ENCODE measurements at places on chromosomes 1 and 21. TPM values are rescaled to one million over a fixed set of nuclear protein-coding genes. Genes with fewer than 3 reads are reported as not detected.

DNA sequence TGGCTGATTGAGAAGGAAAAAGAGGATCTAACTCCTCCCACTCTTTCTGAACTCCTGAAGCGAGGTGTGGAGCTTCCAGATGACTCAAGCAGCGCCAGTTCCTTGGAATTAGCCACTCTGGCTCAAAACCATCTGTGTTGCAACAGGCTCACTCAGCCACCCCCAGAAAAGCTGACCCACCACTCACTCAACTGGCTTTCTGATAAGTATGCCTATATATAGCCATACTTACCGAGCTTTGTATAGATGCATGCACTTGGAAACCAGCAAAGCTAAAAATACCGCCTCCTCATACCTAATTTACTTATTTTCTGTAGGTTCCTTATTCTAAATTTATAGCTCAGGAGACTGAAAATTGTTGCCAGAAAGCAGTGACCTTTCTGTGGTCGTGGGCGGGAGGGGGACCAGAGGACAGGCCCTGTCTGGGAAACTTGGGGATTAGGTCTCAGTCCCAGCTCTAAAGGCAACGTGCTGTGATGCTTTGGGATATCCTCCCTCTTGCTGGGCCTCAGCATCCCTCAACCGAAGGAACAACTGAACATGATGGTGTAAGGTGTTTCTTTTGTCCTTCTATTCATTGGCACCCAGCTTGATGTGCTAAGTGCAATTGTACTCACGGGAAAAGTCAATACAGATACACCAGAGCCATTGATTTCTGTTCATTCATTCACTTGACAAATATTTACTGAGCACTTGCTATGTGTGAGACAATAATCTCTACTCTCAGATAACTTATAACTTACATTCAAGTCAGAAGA, 65.7 kb downstream of the NENF start:
- peaks cover 4% of the 10 kb centered on the region for H3K4me1 ChIP-seq
- DNase-seq: peak; percentile 23
- H3K36me3 ChIP-seq: no peaks in the 10 kb centered on the region
- H3K4me3 ChIP-seq: no peak overlapping the region
- no peaks in the 10 kb centered on the region for H3K27me3 ChIP-seq
- H3K27ac ChIP-seq: peak overlapping the region; percentile 6

- no peak for DNase-seq
- no peaks in the 10 kb centered on the region for H3K4me1 ChIP-seq
- H3K27ac ChIP-seq: no peak overlapping the region
- H3K27me3 ChIP-seq: no peaks in the 10 kb centered on the region
These were observed 89.2 kb upstream of the MARK1 start for GRCh38 chr1:220438741-220439140.

- peaks cover 4% of the 10 kb centered on the region for H3K4me1 ChIP-seq
- no peak for DNase-seq
- H3K36me3 ChIP-seq: no peaks in the 10 kb centered on the region
- H3K27ac ChIP-seq: no peak overlapping the region
- no peak overlapping the region for H3K4me3 ChIP-seq
These were observed 5.1 kb downstream of the NT5C1A start for GRCh38 chr1:39666772-39667171.

The CRNN gene
- not detected for total RNA-seq

GRCh38 chr1:2431518-2431917, 19.2 kb upstream of the PEX10 start:
- no peak for DNase-seq
- H3K27me3 ChIP-seq: peaks cover 4% of the 10 kb centered on the region
- H3K36me3 ChIP-seq: no peaks in the 10 kb centered on the region
- H3K4me3 ChIP-seq: no peak overlapping the region
- H3K27ac ChIP-seq: no peak overlapping the region
- H3K4me1 ChIP-seq: no peaks in the 10 kb centered on the region

GRCh38 chr1:221263831-221264767, 384.9 kb downstream of the HLX start:
- H3K27ac ChIP-seq: no peak overlapping the region
- H3K4me1 ChIP-seq: no peaks in the 10 kb centered on the region
- H3K4me3 ChIP-seq: no peak overlapping the region

DNA sequence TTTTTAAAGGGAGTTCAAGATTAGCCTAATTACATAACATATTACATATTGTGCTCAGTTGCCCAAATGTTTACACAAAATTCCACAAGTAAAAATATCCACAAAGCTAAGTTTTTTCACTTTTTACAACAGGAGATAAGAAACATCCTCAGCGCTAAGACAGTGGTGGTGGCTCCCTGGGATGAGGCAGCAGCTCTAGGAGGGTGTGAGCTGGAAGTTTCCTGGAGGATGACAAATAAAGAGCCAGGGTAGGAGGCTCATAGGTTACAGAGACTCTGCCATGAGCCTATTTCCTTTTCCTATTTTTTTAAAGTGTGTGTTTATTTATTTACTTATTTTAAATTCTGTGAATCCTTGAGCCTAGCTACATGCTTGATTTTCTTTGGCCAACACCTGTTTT, 91.7 kb downstream of the COL24A1 start:
- H3K27me3 ChIP-seq: no peaks in the 10 kb centered on the region
- no peaks in the 10 kb centered on the region for H3K4me1 ChIP-seq
- H3K4me3 ChIP-seq: no peak overlapping the region
- no peak for DNase-seq

The AIRE gene
- not detected for total RNA-seq

DNA sequence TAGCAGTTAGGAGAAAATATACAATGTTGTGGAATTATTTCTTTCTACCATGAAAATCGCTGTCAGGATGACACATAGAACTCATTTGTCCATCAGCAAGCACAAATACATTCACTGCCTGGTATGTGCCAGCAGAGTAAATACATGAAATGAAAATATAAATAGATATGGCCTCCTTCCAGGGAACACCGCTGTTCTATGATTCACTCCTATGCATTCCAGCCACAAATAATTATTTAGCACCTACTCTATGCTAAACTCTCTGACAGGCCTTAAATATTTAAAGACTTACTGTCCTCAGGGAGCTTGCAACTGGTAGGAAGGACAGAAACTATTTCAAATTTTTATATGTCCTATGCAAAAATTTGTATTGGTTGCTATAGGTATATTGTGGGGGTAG, 975.0 kb upstream of the NCAM2 start:
- DNase-seq: no peak
- no peak overlapping the region for H3K4me3 ChIP-seq
- H3K27ac ChIP-seq: no peak overlapping the region
- no peaks in the 10 kb centered on the region for H3K36me3 ChIP-seq

DNA sequence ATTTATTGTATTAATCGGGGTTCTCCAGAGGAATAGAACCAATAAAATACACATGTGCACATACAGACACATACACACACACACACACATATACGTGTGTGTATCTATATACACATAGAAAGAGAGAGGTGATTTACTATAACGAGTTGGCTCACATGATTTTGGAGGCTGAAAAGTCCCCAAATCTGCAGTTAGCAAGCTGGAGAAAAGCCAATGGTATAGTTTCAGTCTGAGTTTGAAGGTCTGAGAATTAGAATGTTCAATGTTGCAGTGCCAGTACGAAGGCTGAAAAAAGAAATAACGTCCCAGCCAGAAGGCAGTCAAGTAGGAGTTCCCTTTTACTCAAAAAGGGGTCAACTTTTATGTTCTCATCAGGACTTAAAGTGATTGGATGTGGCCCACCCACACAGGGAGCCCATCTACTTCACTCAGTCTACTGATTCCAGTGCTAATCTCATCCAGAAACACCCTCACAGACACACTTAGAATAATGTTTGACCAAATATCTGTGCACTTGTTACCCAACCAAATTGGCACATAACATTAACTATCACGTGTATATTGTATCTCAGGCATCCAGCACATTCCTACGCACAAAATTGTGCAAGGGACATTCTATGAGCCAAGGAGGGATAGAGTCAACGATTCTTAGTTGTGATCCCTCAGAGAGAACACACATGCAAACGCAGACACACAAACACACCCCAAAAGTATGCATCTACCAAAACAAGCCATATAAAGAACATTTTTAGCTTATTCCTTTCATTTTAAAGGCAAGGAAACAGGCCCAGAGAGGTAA, 195.5 kb upstream of the DUSP10 start:
- H3K27ac ChIP-seq: no peak overlapping the region
- H3K36me3 ChIP-seq: no peaks in the 10 kb centered on the region
- H3K27me3 ChIP-seq: no peaks in the 10 kb centered on the region
- H3K4me1 ChIP-seq: no peaks in the 10 kb centered on the region

DNA sequence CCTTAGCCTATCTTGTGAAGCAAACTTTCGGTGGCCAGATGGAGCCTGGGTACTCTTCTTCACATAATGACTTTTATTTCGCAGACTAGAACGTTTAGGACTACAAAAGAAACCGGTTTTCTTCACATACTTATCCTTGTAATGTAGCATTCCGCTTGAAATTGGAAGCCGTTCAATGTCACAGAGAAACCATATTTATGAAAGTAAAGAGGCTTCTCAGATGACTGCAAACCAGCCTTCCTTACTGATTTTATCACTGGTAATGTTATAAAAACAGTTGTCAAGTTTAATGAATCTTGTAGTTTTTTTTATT, 94.1 kb downstream of the PPIAL4G start:
- no peaks in the 10 kb centered on the region for H3K27me3 ChIP-seq
- H3K27ac ChIP-seq: peak overlapping the region; percentile 87
- DNase-seq: no peak
- H3K4me3 ChIP-seq: peak overlapping the region; percentile 93

GRCh38 chr1:62810420-62811274, 26.7 kb downstream of the ATG4C start:
- no peaks in the 10 kb centered on the region for H3K27me3 ChIP-seq
- H3K27ac ChIP-seq: no peak overlapping the region
- H3K4me3 ChIP-seq: no peak overlapping the region

GRCh38 chr1:55631509-55631908, 416.3 kb upstream of the USP24 start:
- H3K36me3 ChIP-seq: no peaks in the 10 kb centered on the region
- peaks cover 51% of the 10 kb centered on the region for H3K4me1 ChIP-seq
- no peaks in the 10 kb centered on the region for H3K27me3 ChIP-seq
- H3K4me3 ChIP-seq: no peak overlapping the region

The LCK gene
- 4.1 TPM for total RNA-seq

GRCh38 chr1:40914927-40915569, 52.9 kb upstream of the CITED4 start:
- no peaks in the 10 kb centered on the region for H3K4me1 ChIP-seq
- no peak overlapping the region for H3K27ac ChIP-seq
- no peaks in the 10 kb centered on the region for H3K36me3 ChIP-seq
- H3K27me3 ChIP-seq: no peaks in the 10 kb centered on the region
- no peak for DNase-seq
- no peak overlapping the region for H3K4me3 ChIP-seq

GRCh38 chr21:46091118-46091517, 6.8 kb upstream of the COL6A2 start:
- DNase-seq: no peak
- H3K27me3 ChIP-seq: no peaks in the 10 kb centered on the region
- H3K4me1 ChIP-seq: peaks cover 11% of the 10 kb centered on the region
- H3K27ac ChIP-seq: peak overlapping the region; percentile 91

GRCh38 chr1:8015036-8015808, 10.9 kb downstream of the ERRFI1 start:
- peak overlapping the region; percentile 66 for H3K27ac ChIP-seq
- peaks cover 25% of the 10 kb centered on the region for H3K36me3 ChIP-seq
- H3K4me1 ChIP-seq: peaks cover 61% of the 10 kb centered on the region
- H3K4me3 ChIP-seq: peak overlapping the region; percentile 13

- DNase-seq: no peak
- H3K27ac ChIP-seq: no peak overlapping the region
- no peaks in the 10 kb centered on the region for H3K27me3 ChIP-seq
- peaks cover 33% of the 10 kb centered on the region for H3K4me1 ChIP-seq
These were observed 13.6 kb downstream of the PPFIA4 start for GRCh38 chr1:203039609-203040512.
